ENCODE measurements at places on chromosomes 1 and 21. TPM values are rescaled to one million over a fixed set of nuclear protein-coding genes. Genes with fewer than 3 reads are reported as not detected.

GRCh38 chr1:171310661-171311087 lies 3.3 kb upstream of the FMO4 start:
- DNase-seq = no peak

GRCh38 chr1:19336543-19336942 lies 24.4 kb downstream of the SLC66A1 start:
- DNase-seq = no peak

NPHS2 gene
- total RNA-seq = not detected

CXADR gene
- not detected for total RNA-seq

KRTAP13-2 gene
- total RNA-seq = not detected

KIF2C gene
- total RNA-seq = 0.59 TPM

DNA sequence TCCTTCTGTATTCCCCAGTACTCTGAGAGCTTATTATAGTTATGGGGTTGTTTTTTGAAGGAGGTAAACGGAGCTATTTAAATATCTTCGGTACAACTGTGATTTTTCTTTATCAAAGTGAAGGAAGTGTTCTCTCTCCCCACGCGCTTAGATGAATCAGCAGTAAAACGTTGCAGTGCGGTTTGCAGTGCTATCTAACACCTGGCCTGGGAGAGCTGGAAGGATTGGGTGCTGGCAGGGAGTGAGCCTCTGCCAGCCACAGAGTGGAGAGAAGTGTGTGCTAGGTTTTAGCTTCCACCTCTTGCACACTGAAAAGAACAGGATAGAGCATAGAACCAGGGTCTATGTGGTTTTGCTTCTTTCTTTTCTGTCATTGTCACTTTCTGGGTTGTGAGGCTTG lies 165.9 kb downstream of the SDCCAG8 start:
- DNase-seq = peak; percentile 28

DNA sequence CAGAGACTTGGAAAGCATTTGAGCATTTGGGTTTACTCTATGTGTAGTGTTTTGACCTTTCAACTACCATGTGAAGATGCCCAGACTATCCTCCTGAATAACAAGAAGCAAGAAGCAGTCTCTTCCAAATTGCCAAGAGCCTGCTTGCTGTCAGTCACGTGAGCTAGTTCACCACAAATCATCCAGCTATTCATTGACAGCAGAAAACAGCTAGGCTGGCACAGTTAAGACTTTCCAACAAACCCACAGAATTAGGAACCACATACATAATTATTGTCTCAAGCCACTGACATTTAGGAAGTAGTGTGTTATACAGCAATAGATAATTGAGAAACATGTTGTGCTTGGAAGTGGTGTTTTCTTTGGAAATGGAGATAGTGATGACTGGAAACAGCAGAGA lies 1652.0 kb downstream of the NCAM2 start:
- DNase-seq = no peak

FOXD2 gene
- total RNA-seq = 1.4 TPM

GRCh38 chr1:179973198-179974110 lies 18.8 kb downstream of the CEP350 start:
- DNase-seq = no peak

DNA sequence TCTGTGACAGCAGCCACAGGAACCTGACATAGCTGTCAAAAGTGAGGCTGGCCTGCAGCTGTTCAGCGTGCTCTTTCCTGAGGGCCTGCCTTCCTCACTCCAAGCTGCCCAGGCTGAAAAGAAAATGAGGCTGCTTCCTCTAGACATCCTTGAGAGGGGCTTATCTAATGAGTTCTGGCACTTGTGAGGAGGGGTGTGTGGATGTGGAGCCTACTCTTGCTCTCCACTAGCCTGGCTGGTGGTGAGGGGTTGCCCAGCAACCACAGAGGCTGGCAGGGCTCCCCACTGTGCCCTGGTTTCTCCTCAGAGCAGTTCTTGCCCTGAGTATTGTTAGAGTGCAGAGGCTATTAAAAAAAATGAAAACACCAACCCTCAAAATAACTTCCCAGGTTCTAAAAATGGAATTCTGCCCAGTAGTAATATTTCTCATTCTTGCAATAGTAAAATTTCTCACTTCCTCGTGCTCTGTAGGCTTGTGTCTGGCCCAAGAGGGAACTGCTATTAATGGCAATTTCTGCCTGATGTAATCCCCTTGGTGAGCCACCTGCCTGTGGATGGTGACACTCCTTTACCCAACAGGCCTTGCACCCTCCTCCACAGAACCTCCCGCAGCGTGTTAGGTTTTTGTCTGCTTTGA lies 52.6 kb upstream of the EPS8L3 start:
- peak; percentile 8 for DNase-seq

BATF3 gene
- total RNA-seq = 1.2 TPM

DNA sequence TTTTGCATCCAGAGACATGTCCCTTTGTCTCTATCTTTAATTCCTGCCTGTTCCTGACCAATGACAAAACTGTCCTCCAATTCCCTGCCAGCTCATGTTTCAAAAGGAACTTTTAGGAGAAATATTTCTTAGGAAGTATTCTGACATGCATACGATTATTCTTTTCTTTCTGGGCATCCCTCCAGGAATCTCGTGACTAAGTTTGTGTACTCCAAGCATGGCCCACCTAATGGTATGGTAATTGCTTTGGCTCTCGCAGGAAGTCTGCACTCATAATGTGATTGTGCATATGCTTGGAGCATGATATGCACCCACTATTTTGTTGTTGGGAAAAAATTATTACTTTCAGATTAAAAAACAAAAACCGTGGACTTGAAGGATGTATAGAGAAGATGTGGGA lies 256.4 kb downstream of the PRDM2 start:
- DNase-seq = no peak

GRCh38 chr1:40834968-40835545 lies 27.1 kb downstream of the CITED4 start:
- no peak for DNase-seq

GRCh38 chr1:10672343-10673050 lies 123.9 kb downstream of the CASZ1 start:
- no peak for DNase-seq

- DNase-seq = no peak
These were observed 26.8 kb downstream of the EIF4G3 start for GRCh38 chr1:21149855-21150432.

Measured in natural killer cell (primary cell).